ENCODE measurements at places on chromosomes 5 and 9. TPM values are rescaled to one million over a fixed set of nuclear protein-coding genes. Genes with fewer than 3 reads are reported as not detected.

The NTRK2 gene
- total RNA-seq = not detected

The FOXI1 gene
- total RNA-seq = not detected

The GOLPH3 gene
- 65.3 TPM for total RNA-seq

The SLC36A3 gene
- not detected for total RNA-seq

The PCSK5 gene
- total RNA-seq = 6.0 TPM

The C5orf58 gene
- total RNA-seq = not detected

The ZFR gene
- total RNA-seq = 48.7 TPM

The TAF1L gene
- total RNA-seq = 0.06 TPM

DNA sequence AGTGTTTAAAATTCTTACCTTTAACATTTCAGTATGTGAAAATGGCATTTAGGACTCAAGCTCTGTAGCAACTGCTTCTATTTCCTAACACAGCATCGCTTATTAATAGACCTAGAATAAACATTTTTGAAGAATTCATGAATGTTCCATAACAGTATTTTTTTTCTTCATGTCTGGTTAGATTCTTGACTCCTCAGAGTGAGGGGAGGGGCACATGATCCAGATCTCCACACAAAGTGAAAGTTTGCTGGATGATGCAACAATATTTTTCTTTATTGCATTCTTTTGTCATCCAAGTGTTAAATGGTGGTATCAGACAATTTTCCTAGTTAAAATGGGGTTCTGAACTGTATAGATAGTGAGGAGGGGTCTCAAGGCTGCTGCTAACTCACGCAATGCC is 130.8 kb upstream of the MAN2A1 start:
- DNase-seq = no peak
- no peak overlapping the region for H3K27ac ChIP-seq
- H3K4me1 ChIP-seq = peaks cover 13% of the 10 kb centered on the region
- no peak overlapping the region for H3K4me3 ChIP-seq
- no peaks in the 10 kb centered on the region for H3K27me3 ChIP-seq

DNA sequence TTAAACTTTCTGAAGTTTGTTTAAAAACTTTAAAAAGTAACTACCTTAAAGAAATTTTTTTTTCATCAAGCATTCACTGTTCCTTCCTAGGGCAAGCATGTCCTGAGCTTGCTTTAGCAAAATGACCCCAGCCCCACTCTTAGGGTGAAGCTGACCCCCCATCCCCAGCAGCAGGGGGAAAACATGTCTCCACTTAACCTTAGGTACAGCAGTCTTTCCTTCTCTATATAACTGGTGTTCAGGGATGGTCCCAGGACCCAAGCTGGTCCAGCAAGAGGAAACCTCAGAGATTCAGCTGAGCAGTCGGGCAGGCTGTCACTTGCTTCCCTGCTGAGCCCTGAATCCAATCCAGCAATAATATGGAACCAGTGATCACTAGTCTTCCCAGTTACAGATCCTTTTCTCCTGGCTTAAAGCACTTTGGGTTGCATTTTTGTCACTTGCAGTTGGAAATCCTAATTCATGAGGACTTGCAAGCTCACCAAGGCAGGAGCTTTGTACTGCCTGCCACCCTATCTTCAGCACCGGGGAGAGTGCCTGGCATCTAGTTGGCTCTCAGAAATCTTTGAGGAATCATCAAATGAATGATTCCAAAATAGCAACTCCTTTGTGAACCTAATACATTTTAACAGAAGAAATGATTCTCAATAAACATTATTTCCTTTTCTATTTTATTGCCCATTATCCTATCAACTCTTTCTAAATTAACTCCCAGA is 91.2 kb downstream of the FSTL4 start:
- no peaks in the 10 kb centered on the region for H3K36me3 ChIP-seq
- no peaks in the 10 kb centered on the region for H3K4me1 ChIP-seq
- H3K27ac ChIP-seq = no peak overlapping the region
- peaks cover 28% of the 10 kb centered on the region for H3K27me3 ChIP-seq
- DNase-seq = no peak

DNA sequence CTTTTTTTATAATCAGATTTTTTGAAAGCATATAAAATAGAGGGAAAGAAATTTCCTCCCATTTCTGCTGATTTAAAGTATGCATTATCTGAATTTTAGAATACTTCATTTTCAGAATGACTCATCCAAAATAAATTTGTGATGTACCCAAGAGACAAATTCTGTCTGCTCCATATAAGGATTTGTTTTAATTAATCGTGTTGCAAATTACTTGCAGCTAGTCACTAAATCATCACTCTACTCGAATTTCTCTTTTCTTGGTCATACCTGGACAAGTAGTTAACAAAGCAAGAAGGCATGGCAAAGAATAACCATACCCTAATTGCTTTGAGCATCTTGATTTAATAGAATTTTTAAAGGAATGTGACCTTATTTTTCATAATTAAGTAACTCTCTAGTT is 284.1 kb upstream of the GRAMD2B start:
- no peaks in the 10 kb centered on the region for H3K36me3 ChIP-seq
- H3K4me3 ChIP-seq = no peak overlapping the region
- no peak overlapping the region for H3K27ac ChIP-seq
- no peaks in the 10 kb centered on the region for H3K4me1 ChIP-seq

GRCh38 chr9:70303268-70303667 is 44.5 kb downstream of the SMC5 start:
- H3K27me3 ChIP-seq = no peaks in the 10 kb centered on the region
- H3K36me3 ChIP-seq = peaks cover 41% of the 10 kb centered on the region
- H3K4me1 ChIP-seq = peaks cover 3% of the 10 kb centered on the region
- no peak overlapping the region for H3K4me3 ChIP-seq
- no peak overlapping the region for H3K27ac ChIP-seq

GRCh38 chr5:74415695-74416102 is 224.8 kb downstream of the ENC1 start:
- no peaks in the 10 kb centered on the region for H3K4me1 ChIP-seq
- peaks cover 13% of the 10 kb centered on the region for H3K27me3 ChIP-seq
- H3K4me3 ChIP-seq = no peak overlapping the region

- peaks cover 8% of the 10 kb centered on the region for H3K4me1 ChIP-seq
- H3K27ac ChIP-seq = no peak overlapping the region
- H3K36me3 ChIP-seq = peaks cover 12% of the 10 kb centered on the region
- H3K4me3 ChIP-seq = no peak overlapping the region
- no peaks in the 10 kb centered on the region for H3K27me3 ChIP-seq
Observed at GRCh38 chr5:97164846-97165245, 18.2 kb downstream of the RIOK2 start.

GRCh38 chr5:176424181-176424580 is 7.8 kb upstream of the CLTB start:
- peaks cover 34% of the 10 kb centered on the region for H3K27me3 ChIP-seq
- peaks cover 7% of the 10 kb centered on the region for H3K36me3 ChIP-seq
- peaks cover 5% of the 10 kb centered on the region for H3K4me1 ChIP-seq
- DNase-seq = no peak
- H3K4me3 ChIP-seq = no peak overlapping the region

- H3K36me3 ChIP-seq = no peaks in the 10 kb centered on the region
- DNase-seq = peak; percentile 20
- no peak overlapping the region for H3K4me3 ChIP-seq
- H3K27ac ChIP-seq = no peak overlapping the region
- H3K27me3 ChIP-seq = peaks cover 19% of the 10 kb centered on the region
Observed at GRCh38 chr5:176733406-176734262, 76.7 kb upstream of the UNC5A start.

GRCh38 chr9:28155671-28156070 is 582.4 kb upstream of the C9orf72 start:
- no peak for DNase-seq
- no peak overlapping the region for H3K27ac ChIP-seq
- H3K4me1 ChIP-seq = no peaks in the 10 kb centered on the region
- H3K36me3 ChIP-seq = no peaks in the 10 kb centered on the region
- no peaks in the 10 kb centered on the region for H3K27me3 ChIP-seq

DNA sequence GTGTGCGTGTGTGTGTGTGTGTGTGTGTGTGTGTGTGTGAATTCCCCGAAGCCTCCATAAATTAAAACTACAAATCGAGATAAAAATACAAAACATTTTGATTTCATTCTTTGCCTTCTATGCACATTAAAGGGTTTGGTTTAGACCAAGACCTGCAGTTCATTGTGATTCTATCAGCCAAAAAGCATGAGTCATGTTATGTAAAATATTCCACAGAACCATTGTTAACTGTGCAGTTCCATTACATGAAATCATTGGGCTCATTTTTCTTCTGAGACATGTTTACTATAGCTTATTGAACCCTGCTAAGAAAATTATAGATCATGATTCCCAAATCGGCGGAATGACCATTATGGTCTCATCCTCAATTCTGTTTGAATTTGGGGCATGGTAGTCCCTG is 11.7 kb downstream of the CAVIN4 start:
- peaks cover 3% of the 10 kb centered on the region for H3K27me3 ChIP-seq
- no peak for DNase-seq
- no peaks in the 10 kb centered on the region for H3K36me3 ChIP-seq
- H3K4me3 ChIP-seq = no peak overlapping the region

GRCh38 chr5:65910711-65911110 is 15.7 kb upstream of the ERBIN start:
- H3K36me3 ChIP-seq = no peaks in the 10 kb centered on the region
- H3K4me3 ChIP-seq = no peak overlapping the region
- no peak for DNase-seq
- no peaks in the 10 kb centered on the region for H3K4me1 ChIP-seq
- no peak overlapping the region for H3K27ac ChIP-seq

GRCh38 chr5:153237671-153238332 is 252.7 kb upstream of the GRIA1 start:
- DNase-seq = no peak
- H3K27me3 ChIP-seq = no peaks in the 10 kb centered on the region
- no peaks in the 10 kb centered on the region for H3K4me1 ChIP-seq
- no peak overlapping the region for H3K4me3 ChIP-seq
- no peak overlapping the region for H3K27ac ChIP-seq
- H3K36me3 ChIP-seq = no peaks in the 10 kb centered on the region

GRCh38 chr5:157546456-157547100 is 29.0 kb downstream of the ADAM19 start:
- no peak overlapping the region for H3K4me3 ChIP-seq
- DNase-seq = no peak
- peaks cover 66% of the 10 kb centered on the region for H3K4me1 ChIP-seq
- peaks cover 31% of the 10 kb centered on the region for H3K36me3 ChIP-seq

GRCh38 chr5:67149951-67150523 is 46.6 kb downstream of the CD180 start:
- H3K27me3 ChIP-seq = no peaks in the 10 kb centered on the region
- peaks cover 14% of the 10 kb centered on the region for H3K36me3 ChIP-seq
- no peak overlapping the region for H3K4me3 ChIP-seq

GRCh38 chr9:9275601-9276000 is 1337.2 kb downstream of the PTPRD start:
- no peak for DNase-seq
- no peak overlapping the region for H3K27ac ChIP-seq
- no peak overlapping the region for H3K4me3 ChIP-seq
- no peaks in the 10 kb centered on the region for H3K36me3 ChIP-seq

GRCh38 chr5:91127456-91128081 is 255.5 kb downstream of the ARRDC3 start:
- DNase-seq = no peak
- H3K27ac ChIP-seq = no peak overlapping the region
- peaks cover 8% of the 10 kb centered on the region for H3K36me3 ChIP-seq
- peaks cover 12% of the 10 kb centered on the region for H3K27me3 ChIP-seq

DNA sequence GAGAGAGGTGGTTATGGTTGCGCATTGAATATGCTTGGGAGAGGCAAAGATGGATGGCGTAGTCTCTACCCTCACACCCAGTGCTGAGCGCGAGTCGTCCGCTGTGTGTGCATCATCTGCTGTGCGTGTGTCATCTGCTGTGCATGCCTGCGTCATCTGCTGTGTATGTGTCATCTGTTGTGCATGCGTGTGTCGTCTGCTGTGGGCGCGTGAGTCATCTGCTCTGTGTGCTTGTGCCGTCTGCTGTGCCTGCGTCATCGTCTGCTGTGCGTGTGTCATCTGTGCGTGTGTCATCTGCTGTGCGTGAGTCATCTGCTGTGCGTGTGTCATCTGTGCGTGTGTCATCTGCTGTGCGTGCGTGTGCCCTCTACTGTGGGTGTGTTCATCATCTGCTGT is 68.0 kb upstream of the IRX4 start:
- no peak overlapping the region for H3K27ac ChIP-seq
- no peaks in the 10 kb centered on the region for H3K4me1 ChIP-seq
- peaks cover 15% of the 10 kb centered on the region for H3K27me3 ChIP-seq
- H3K36me3 ChIP-seq = no peaks in the 10 kb centered on the region
